ENCODE measurements at places on chromosomes 2 and 18.
A peak's percentile ranks its signal among the peaks of the same experiment; 100 is the strongest.

DNA sequence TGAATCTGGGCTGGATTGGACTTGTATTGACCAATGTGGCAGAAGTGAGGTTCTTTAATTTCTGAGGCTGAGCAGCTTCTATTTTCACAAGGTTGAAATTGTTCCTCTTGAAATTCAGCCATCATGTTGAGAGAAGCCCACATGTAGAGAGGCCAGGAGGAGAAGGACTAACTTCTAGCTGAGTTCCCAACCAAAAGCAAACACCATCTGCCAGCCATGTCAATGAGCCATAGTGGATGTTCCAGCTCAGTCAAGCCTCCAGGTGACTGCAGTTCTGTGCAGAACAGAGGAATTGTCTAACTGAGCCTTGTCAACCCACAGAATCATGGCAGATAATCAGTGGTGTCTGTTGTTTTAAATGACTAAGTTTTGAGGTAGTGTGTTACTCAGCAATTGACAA lies 110.6 kb upstream of the ACVR1 start:
- no peak for DNase-seq

GRCh38 chr2:23387221-23387550 lies 2.2 kb downstream of the KLHL29 start:
- DNase-seq = no peak

DNA sequence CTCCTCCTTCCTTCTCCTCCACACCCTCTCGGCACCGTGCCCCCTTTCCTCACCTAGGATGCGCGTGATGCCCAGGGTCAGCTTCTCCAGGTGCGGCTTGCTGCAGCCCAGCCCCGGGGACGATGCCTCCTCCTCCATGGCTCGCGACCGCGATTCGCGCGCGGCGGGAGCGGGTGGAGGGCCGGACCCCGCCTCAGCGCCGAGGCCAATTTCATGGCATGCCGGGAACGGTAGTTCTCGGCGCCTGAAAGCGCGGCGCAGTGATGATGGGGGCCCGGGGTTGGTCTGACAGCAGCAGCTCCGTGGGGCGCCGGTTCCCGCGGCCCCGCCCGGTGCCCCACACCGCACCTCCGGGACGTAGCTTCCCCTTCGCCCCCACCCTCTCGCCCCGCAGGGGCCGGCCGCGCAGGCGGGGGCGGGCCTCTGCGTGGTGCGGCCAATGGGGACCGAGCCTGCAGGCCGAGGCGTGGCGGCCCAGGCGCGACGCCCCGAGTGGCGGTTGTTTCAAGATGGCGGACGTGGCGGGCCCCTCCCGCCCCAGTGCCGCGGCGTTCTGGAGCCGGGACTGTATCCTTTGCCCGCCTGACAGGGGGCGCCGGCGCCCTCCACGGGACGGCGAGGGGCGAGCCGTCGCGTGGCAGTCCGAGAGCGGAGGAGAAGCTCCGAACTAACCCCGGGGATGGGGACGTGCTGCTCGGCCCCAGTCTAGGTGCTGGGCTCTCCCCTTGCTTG lies at the start of the genes KIAA1328 and TPGS2:
Gene KIAA1328, plus strand, starts transcription at position 498 of the 732 bp plus-strand sequence. Its CDS starts 12 bp downstream, at position 510.
Gene TPGS2, minus strand, starts transcription at position 373 of the 732 bp plus-strand sequence. Its CDS starts 235 bp downstream, at position 138.
- DNase-seq = peak; percentile 82

DNA sequence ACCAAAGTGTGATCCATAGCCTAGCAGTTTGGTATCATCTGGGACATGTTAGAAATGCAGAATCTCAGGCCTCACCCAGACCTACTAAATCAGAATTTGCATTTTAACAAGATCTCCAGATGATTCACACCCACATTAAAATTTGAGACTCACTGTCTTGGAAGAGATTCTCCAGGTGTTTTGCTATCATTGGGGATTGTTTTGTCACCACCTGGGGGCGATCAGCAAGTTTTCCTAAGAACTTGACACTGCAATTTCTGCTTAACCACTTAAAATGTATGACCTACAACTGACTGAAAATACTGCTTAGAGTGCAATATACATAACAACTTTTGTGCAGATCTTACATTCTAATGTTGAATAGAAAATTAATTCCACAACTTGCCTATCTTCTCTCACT lies 18.9 kb upstream of the ITGA4 start:
- no peak for DNase-seq
